ENCODE measurements at places on chromosomes 3 and 15. TPM values are rescaled to one million over a fixed set of nuclear protein-coding genes. Genes with fewer than 3 reads are reported as not detected.

GRCh38 chr15:26691249-26691648 is 81.6 kb downstream of the GABRB3 start:
- no peak for DNase-seq

DNA sequence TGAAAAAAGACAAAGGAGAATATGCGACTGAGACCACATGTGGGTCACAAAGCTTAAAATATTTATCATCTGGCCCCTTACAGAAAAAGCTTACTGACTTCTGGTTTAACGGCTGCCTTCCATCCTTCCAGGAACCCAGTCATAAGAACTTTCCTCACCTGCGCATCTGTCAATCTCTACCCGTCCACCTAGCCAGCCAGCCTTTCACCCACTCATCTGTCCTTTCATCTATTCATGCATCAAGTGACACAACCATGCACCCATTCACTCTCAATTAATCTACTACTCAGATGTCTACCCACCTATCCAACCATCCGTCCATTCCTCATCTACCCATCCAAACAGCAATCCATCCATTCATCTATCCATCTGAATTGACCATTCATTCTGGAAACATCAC is 64.2 kb upstream of the NR2C2 start:
- DNase-seq, result no peak

DNA sequence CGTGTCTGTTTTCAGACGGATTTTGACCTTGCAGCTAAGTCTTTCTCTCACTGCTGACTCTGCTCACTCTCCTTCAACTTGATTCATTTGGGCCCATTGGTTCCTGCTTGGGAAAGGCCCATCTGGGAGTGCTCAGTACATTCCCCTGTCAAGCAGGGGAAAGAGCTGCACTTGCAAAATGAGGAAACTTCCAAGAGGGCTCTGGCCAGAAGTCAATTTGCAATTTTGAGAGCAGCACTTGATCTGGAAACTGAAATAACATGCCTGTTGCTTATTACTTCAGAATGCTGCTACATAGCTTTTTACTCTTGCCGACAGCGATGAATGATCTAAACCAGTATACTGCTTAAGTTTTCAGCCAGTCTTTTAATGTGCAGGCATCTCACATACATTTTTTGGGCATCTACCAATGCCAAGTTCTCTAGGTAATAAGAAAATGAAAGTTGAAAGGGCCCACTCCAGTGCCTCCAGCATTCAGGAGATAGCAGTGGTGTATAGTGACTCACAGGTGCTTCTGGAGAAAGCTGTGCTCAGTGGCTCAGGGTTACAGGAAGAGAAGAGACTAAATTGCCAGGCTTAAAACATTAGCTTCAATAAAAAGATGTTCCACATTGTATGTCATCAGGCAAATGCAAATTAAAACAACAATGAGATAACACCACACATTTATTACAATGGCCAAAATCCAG is 70.1 kb upstream of the RORA start:
- no peak for DNase-seq

- no peak for DNase-seq
Measured at GRCh38 chr3:107411056-107411455, 33.8 kb downstream of the CCDC54 start.

- DNase-seq, result no peak
Measured at GRCh38 chr15:67980773-67981685, 73.1 kb upstream of the PIAS1 start.

Gene CIDEC
- not detected for total RNA-seq

DNA sequence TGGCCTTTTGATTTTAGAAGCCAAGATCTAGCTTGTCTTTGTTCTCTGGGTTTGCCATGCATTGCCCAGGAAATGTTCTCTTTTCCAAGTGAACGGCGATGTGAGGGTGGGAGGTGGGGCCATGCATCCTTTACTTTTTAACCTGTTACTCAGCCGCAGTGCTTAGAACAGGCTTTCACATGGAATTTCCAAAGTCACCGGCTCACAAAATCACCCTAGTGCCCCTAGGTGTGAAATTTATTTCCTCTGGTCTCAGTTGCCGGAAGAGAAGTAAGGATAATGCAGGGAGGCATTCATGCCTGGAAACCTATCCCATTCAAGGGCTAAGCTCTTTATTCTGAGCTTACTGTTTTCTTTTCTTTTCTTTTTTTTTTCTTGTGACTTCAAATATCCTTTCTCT is 93.2 kb downstream of the CACNA2D3 start:
- DNase-seq, result no peak

DNA sequence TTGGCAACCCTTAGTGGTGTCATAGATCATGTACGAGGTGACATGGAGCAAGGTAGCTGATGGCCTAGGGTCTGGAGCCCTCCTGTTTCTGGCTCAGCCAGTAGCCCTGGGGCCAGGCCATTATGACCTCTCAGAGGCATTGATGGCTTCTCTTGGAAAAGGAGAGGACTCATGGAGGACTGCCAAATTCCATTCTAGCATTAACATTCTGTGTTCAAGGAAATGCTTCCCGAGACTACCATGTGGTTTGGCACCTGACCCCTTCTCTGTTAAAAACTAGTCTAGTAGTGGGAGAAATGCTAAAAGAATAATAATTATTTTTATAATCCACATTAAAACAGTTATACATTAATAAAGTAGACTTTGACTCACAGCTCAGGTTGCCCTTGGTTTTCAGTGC is 40.2 kb upstream of the ADAMTSL3 start:
- no peak for DNase-seq

Gene MRPL46
- 25.9 TPM for total RNA-seq

Gene ZBBX
- total RNA-seq, result 1.6 TPM

DNA sequence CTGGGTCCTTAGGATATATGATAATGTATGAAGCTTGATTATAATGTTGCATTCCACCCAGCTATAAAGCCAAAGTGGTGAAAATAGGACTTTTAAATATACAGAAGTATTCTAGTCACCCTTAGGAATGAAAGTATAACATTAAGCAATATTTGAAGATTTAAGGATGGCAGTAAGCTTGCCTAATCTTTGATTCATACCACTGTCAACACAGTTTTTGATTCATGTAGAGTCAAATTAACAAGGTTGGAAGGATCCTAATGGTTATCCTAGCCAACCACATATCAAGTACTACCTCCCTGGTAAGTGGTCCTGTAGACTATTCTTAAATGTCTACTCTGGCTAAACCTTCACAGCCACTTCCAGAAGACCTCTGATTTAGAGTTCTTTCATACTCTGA is 18.6 kb downstream of the ARIH1 start:
- DNase-seq, result no peak

Gene CTXN2
- total RNA-seq, result 0.18 TPM

GRCh38 chr3:124800511-124801258 is 70.4 kb downstream of the UMPS start:
- DNase-seq, result no peak

- DNase-seq, result no peak
Measured at GRCh38 chr15:79990280-79990996, 19.4 kb upstream of the BCL2A1 start.

DNA sequence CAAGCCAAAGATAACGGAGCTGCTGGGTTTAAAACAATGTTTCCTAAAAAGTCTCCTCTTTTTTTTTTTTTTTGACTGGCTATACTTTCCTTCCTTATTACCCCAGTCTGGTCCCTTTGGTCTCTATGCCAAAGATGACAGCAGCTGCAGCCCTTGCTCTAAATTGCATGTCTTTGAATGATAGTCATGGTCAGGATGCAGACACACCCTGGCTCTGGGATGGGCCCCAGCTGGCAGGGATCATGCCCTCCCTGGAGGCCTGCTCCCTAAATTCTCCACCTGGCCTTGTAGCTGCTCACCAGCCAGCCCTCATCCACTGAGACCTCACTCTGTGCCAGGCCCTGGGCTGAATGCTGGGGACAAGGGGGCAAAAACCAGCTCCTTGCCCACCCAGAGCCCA is 95.8 kb downstream of the MESD start:
- no peak for DNase-seq

- DNase-seq, result no peak
Measured at GRCh38 chr3:187999821-188000220, 154.1 kb upstream of the LPP start.

GRCh38 chr3:49638445-49638844 is 35.7 kb upstream of the APEH start:
- DNase-seq, result no peak

GRCh38 chr15:39151545-39151944 is 429.3 kb upstream of the THBS1 start:
- DNase-seq, result no peak

DNA sequence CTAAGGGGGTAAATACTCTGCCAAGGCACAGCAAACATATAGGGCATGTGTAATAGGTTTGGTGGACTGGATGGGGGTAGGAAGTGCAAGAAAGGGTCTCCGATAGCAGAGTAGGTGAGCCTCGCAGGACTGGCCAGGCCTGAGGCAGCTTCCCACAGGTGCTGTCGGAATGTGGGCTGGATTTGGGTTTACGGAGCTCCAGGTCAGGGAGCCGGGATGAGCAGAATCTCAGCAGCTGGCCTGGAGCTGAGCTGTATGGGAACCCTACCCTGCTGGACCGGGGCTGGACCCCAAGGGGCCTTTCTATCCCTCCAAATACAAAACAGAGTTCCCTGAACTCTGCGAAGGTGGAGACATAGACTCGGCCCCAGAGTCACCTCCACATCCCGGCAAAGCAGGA is 15.0 kb downstream of the KLF15 start:
- DNase-seq, result no peak

GRCh38 chr3:169146179-169146665 is 517.3 kb downstream of the MECOM start:
- DNase-seq, result peak; percentile 31

GRCh38 chr3:38119821-38120692 is 16.9 kb downstream of the ACAA1 start:
- no peak for DNase-seq

Gene FRMD5
- 5.1 TPM for total RNA-seq

GRCh38 chr3:169669816-169670215 is 6.3 kb upstream of the MECOM start:
- DNase-seq, result no peak

DNA sequence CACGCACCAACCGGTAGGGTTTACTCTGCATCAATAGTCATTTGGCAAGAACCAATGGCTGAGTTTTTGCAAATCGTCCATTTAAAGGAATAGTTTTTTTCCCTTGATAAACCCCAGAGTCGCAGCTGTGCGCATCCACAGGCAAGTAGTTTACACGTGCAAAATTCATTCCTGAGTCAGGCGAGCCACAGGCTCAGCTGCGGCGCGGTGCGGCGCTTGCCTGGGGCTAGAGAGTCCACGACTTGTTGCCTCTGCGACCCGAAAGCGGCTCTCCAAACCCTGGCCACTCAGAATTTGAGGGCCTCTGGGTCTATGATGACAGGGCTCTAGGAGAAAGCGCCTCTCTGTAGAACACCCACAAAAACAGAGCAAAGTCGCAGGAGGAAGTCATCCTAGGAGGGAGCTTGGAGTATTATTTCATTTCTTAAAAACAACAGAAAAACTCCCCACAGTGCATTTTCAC is 36.7 kb downstream of the ZIC4 start:
- DNase-seq, result no peak

DNA sequence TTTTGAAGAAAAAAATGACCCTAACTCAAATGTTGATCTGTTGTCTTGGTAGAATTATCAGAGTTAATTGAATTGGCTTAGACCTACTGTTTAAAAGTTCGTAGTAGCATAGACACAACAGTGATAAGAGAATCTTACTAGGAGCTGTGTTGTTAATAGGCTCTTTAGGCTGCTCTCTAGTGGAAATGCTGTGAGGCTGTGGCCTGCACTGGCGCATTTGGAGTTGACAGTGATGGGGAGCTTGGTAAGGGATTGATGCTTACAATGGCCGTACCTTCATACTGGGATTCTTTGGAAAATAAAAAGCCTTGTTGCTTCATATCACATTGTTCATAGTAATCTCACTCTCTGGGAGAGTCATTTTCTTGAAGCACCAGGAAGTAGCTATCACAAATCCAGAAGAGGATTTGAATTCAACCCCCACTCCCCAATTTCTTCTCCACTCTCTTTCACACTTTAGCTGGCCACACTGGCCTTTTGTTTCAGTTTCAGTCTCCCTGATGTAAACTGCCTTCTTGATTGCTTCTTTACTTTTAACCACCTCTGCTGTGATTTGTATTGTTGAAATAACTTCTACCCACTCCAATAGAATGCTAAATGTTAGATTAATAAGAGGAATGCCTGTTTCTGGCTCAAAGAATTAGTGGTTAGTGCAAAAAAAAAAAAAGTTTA is 56.6 kb downstream of the CEP63 start:
- DNase-seq, result no peak

Gene MESP2
- 0.36 TPM for total RNA-seq

GRCh38 chr15:64774629-64775493 is 528 bp downstream of the RBPMS2 start:
- DNase-seq, result peak; percentile 34

DNA sequence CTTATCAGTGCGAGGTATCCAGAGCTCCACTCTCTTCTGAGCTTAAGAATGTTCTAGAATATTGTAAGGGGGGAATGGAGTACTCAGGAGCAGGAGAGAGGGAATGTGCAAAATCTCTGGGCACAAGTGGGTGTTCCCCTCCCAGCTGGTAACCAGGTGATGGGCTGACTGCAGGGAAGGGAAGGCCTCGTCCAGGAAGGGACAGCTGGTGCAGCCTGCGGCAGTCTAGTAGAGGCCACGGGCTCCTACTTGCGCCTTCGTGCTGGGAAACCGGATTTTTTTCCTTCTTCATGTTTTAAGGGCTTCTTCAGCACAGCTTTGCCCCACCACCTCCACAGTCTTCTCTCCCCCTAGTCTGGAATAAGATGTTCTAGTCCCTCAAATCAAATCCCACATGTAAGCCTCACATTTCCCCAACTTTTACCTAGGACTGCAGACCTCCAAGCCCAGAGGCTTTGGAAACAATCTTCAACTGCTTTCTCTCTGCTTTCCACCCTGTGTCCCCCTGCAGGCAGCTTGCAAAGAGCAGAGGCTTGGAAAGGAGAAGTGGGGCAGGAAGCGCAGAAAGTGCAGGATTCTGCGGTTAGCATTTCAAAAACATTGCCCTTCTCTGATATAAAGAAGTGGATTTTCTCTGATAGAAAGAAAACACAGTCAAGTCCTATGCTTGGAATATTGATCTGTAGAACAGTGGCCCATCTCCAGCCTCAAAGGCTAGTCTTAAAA is 11.9 kb upstream of the CGNL1 start:
- DNase-seq, result no peak

DNA sequence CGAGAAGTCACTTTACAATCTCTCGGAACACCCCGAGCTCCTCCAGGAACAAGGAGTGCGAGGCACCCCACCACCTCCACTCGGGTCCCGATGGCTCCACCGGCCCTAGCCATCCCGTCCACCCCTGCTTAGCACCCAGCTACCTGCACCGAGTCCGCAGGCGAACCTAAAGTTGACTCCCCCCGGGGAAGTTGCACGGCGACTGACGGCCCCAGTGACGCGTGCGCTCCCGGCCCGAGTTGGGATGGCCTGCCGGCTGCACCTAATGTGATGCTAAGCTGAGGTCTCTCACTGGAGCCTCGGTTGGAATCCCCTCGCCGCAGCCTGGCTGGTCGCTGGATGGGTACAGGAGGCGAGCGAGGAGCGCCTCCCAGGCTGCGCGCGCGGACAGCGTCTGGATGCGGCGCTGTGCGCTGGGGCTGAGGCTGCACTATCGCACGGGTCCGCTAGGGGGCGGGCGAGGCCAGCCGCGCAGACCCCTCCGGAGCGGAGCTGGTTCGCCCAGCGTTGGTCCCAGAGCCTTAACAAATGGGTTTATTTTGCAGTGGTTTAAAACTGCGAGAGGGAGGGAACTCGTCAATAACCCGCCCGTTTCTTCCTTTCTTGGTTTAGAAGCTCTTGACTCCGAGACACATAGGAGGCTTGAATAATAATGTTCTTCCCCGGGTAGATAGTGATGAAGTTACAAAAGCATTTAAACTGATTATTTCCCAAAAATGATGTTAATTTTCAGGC is at the start of gene OXTR:
OXTR (minus strand) TSS at position 526 of the 735 bp plus-strand sequence. CDS start 1,426 bp downstream, outside the sequence.
- peak; percentile 79 for DNase-seq

All from neural crest cell (in vitro differentiated cells).